ENCODE measurements at places on chromosomes 6 and 20.

- DNase-seq, result peak; percentile 96
These were observed 97.4 kb downstream of the OR2B2 start for GRCh38 chr6:27814665-27815424.

DNA sequence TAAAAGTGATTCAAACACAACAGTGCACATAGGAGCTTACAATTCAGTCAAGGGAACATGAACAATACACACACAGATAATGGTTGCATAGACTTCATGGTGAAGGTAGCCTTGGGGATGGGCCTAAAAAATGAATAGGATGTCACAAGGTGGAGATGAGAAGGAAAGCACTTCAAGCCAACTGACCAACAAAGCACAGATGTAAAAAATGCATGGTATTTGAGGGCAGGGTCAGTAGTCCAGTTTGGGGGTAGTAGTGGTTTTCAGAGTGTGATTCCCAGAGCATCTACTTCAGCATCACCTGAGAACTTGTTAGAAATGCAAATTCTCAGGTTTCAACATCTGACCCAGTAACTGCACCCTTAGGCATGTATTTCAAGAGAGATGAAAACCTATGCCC, 88.9 kb downstream of the PERP start:
- DNase-seq, result no peak

- DNase-seq, result no peak
These were observed 128.5 kb downstream of the FLRT3 start for GRCh38 chr20:14208956-14209355.

DNA sequence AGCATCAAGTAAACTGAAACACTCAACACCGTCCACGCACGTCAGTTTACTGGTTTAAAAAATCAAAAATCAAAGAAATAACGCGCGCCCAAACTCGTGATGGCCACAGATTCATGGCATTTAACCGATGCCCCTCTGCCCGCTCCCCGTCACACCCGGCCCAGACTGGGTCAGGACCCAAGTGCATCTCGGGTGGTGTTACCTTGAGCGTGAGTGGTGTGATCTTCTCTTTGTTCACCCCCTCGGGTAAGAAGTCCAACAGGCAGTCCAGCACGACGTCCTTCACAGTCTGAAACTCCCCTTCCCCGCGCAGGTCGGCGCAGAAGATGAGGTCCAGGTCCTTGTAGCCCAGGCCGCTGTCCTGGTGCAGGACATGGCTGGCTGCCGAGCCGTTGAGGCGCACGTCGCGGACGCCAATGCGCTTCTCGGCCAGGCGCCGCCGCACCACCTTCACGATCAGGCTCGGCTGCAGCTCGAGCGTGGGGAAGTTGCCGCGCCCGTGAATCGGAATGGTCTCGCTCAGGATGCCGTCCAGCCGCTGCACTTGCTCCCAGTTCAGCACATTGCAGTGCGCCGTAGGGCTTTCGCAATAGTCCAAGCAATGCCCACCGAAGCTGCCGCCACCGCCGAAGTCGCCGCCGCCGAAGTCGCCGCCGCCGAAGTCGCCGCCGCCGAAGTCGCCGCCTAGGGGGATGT, 945 bp downstream of the TENT5A start:
- peak; percentile 21 for DNase-seq
